CD4-positive, CD25-positive, alpha-beta regulatory T cell (primary cell): ENCODE measurements at places on chromosomes 7 and 10. TPM values are rescaled to one million over a fixed set of nuclear protein-coding genes. Genes with fewer than 3 reads are reported as not detected.

NPY4R gene
- not detected for polyA plus RNA-seq

TAS2R41 gene
- polyA plus RNA-seq: not detected

PRKAR1B gene
- 7.0 TPM for polyA plus RNA-seq

PVRIG gene
- polyA plus RNA-seq: 126 TPM

SPDYE2 gene
- 0.63 TPM for polyA plus RNA-seq

STAG3 gene
- polyA plus RNA-seq: 0.53 TPM

PIK3CG gene
- 19.5 TPM for polyA plus RNA-seq

SH2D4B gene
- not detected for polyA plus RNA-seq

TEX36 gene
- polyA plus RNA-seq: not detected

CRHR2 gene
- not detected for polyA plus RNA-seq

CTAGE6 gene
- 0.31 TPM for polyA plus RNA-seq

GIMAP5 gene
- polyA plus RNA-seq: 249 TPM

SEMA3E gene
- polyA plus RNA-seq: not detected

ATOH7 gene
- not detected for polyA plus RNA-seq

FLNC gene
- not detected for polyA plus RNA-seq

KCTD7 gene
- polyA plus RNA-seq: 17.5 TPM

C10orf71 gene
- not detected for polyA plus RNA-seq

SLC26A4 gene
- polyA plus RNA-seq: not detected

R3HCC1L gene
- 11.8 TPM for polyA plus RNA-seq

FZD8 gene
- polyA plus RNA-seq: not detected

KLF14 gene
- not detected for polyA plus RNA-seq

CXCL12 gene
- not detected for polyA plus RNA-seq

CALD1 gene
- 0.10 TPM for polyA plus RNA-seq

ADAM22 gene
- not detected for polyA plus RNA-seq

CDC14C gene
- not detected for polyA plus RNA-seq

C7orf57 gene
- not detected for polyA plus RNA-seq

SPDYE1 gene
- 0.08 TPM for polyA plus RNA-seq

PLEKHS1 gene
- not detected for polyA plus RNA-seq

CRTAC1 gene
- not detected for polyA plus RNA-seq

LRMDA gene
- not detected for polyA plus RNA-seq

HABP2 gene
- not detected for polyA plus RNA-seq

CFTR gene
- not detected for polyA plus RNA-seq

OGDH gene
- polyA plus RNA-seq: 102 TPM

NEUROD6 gene
- polyA plus RNA-seq: not detected

RASA4 gene
- polyA plus RNA-seq: 20.2 TPM

LIPM gene
- polyA plus RNA-seq: not detected

CAV2 gene
- polyA plus RNA-seq: not detected

CLDN4 gene
- 0.63 TPM for polyA plus RNA-seq

VGF gene
- polyA plus RNA-seq: not detected

CFAP70 gene
- polyA plus RNA-seq: not detected

TRIM74 gene
- not detected for polyA plus RNA-seq

FBH1 gene
- polyA plus RNA-seq: 85.3 TPM

HOXA9 gene
- polyA plus RNA-seq: not detected

ODAD2 gene
- polyA plus RNA-seq: not detected

COMMD3 gene
- polyA plus RNA-seq: 85.3 TPM

CLDN3 gene
- not detected for polyA plus RNA-seq

ZNF487 gene
- polyA plus RNA-seq: 3.6 TPM

POT1 gene
- polyA plus RNA-seq: 20.3 TPM

ZNF775 gene
- 2.2 TPM for polyA plus RNA-seq

GATAD1 gene
- 6.1 TPM for polyA plus RNA-seq

ADK gene
- 83.0 TPM for polyA plus RNA-seq

LRIT1 gene
- not detected for polyA plus RNA-seq

HOXA11 gene
- polyA plus RNA-seq: not detected

PNLIP gene
- not detected for polyA plus RNA-seq

EPHB6 gene
- 29.7 TPM for polyA plus RNA-seq
